Stimulated activated CD4-positive, alpha-beta T cell treated with anti-CD3 and anti-CD28 coated beads, Interleukin-1b, Interleukin-23, amount 100 ng/mL, for 24 hours (primary cell): ENCODE measurements at places on chromosomes 11 and 22.
A peak's percentile ranks its signal among the peaks of the same experiment; 100 is the strongest.

DNA sequence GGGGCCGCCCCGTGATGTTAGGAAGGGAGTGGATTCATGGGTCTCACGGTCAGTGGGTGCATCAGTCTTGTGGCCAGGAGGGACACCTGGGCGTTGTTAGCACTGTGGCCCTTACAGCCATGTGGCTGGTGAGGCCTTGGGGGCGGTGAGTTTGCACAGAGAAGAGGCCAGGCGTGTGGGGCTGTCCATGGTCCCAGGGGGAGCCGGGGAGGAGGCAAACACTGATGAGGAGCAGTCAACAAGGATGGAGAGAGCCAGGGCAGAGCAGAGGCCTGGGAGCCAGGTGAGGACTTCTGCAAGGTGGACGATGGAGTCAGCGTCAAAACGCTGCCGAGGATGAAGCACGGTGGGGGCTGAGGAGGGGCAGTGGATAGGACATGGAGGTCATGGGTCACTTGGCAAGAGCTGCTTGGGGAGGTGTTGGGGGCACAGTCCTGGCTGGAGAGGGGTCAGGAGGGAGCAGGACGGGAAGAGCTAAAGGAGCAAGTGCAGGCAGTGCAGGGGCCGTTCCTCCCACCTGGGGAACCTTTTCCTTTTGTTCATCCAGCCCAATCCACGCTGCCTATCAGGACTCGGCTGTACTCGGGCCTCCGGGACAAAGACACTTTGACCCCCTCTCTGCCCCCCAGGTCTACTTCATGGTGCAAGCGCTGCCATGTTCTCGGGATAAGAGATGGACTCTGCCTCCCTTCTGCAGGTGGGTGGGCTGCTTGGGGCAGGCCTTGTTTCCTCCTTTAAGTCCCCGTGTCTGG, 801.1 kb downstream of the TBC1D22A start:
- DNase-seq: no peak

- peak; percentile 10 for DNase-seq
Measured at GRCh38 chr22:49046546-49047361, 780.9 kb downstream of the BRD1 start.

DNA sequence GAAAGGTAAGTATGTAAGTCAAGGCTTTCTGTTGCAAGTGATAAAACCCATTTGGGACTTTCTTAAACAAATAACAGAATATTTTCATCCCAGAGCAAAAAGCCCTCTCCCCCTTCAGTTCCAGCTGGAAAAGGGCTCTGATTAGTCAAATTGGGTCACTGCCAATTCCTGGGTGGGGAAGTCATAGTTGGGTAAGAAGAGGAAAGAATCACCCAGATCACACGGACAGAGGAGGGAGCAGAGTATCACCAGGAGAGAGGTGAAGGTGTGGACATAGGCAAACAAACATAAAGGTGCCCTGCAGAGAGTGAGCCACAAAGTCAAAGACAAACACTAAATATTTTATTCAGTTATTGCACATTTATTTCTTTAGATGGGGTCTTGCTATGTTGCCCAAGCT, 36.3 kb upstream of the SORL1 start:
- DNase-seq: no peak

DNA sequence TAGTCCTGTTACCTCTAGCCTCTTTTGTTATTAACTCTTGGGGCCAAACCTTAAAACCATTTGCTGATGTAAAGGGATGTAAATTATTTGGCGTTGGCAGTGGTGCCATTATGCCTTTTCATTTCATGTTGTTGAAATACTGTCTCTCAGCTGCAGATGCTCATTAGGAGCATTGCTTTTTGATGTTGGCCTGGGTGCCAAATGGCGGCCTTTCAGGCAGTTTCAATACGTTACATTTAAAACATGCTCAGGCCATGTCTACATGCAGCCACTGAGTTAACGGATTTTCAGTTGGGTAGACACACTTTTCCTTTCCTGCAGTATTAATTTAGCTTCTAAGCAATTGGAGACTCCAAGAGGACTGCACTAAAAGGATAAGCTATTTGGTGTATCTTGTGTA, 5.3 kb downstream of the NCAM1 start:
- no peak for DNase-seq

DNA sequence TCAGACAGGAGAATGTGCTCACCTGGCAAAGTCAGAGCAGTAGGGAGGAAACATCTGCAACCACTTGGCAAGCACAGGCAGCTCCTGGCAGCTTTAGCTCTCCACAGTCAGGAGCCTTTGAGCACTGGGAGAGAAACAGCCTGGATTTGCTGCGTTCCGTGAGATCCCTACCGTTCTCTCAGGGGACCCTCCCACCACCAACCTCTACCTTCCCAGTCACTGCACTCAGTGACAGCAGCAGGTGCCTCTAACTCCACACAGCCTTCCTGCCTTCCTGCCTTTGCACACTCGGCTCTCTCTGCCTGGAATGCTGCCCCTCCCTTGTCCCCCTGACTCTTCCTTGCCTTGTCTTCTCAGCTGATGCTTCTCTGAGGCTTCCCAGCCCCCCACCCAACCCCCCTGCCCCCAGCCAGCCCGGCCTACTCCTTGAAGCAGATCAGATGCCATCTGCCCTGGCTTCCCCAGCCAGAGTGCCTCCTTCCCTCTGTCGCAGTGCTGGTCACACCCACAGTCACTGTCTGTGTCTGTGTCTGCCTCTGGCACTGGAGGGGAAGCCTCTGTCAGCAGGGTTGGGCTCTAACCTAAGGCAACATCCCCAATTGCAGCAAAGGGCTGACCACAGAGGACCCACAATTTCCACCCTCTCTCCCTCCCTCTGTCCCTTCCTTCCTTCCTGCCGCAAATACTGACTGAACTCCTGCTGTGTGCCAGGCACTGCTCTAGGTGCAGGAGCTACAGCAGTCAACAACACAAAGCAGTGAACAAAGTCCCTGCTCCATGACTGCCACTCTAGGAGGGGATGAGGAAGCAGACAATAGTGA, 14.9 kb upstream of the TSKU start:
- DNase-seq: no peak

GRCh38 chr22:35873426-35873825, 155.2 kb downstream of the RBFOX2 start:
- no peak for DNase-seq

DNA sequence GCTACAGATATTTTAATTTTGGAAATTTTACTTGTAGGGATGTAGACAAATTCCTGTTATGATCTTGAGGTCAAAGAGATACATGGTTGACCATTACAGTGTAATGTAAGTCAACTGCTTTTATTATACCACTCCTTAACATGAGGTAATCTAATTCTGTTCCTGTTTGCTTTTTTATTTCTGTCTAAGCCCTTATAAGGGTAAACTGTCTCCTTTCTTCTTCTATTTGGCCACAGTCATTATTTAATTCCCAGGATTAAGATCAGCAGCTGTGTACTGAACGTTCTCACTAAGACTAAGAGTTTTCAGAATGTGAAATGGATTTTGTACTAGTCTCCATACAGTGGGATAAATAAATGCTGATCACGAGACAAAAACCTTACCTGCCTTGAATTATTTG, 32.8 kb downstream of the C2CD3 start:
- no peak for DNase-seq

- DNase-seq: no peak
Measured at GRCh38 chr11:60127311-60127811, 38.9 kb downstream of the MS4A2 start.

GRCh38 chr22:44133161-44133560, 47.6 kb upstream of the PARVG start:
- DNase-seq: no peak

DNA sequence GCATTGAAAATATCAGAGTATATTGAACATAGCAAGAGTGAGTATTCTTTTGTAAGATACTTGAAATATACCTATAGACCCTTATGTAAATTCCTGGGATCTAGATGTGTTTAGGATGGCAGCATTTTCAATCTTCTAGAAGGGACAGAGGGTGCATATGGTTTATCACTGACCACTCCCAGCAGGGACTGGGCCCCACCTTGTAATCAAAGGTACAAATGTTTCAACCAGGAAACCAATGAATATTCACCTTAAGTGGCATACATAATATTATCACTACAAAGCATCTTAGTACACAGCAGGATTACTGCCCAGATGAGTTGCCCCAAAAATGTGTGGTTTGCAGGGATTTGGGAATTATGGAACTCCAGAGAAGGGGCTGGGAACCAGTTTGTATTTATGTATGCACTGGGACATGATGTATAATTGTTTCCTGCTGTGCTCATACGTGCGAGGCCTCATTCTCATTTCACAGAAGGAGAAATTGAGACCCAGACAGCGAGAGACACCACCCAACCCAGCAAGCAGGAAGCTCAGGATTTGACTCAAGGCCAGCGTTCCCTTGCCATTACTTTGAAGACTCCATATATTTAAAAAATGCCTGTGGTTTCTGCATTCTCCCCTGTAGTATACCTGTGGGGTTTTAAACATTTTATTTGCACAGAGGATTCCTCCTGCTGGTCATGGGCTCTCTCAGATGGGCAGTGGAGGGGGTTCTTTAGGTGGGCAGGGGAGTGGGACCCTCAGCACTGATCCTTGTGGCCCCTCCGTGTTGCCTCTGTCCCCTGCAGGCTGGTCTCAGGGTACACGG, 5.2 kb downstream of the APOL4 start:
- no peak for DNase-seq

DNA sequence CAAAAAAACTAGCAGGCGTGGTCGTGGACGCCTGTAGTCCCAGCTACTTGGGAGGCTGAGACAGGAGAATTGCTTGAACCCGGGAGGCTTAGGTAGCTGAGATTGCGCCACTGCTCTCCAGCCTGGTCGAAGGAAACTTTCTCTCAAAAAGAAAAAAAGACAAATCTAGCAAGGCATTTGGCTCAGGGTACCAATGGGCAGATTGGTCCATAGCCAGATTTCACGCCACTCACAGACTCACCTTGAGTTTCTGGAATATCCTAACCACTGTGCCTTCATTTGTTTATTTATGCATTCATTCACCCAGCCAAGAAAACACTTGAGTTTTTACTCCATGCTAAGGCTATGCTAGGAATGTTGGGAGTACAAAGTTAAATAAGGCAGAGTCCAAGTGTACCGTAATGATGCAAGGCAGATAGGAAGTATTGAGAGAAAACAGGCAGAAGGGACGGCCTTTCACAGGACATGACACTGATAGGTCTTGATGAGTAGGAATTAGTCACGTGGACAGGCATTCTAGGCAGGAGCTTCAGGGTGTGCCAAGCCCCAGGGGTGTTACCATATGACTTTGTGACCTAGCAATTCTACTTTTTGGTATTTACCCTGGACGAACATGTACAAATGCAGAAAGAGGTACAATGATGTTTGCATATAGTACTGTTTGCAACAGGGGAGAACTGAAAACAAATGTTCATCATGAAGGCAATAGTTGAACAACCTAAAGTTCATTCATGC, 3.0 kb upstream of the PACSIN3 start:
- DNase-seq: no peak

DNA sequence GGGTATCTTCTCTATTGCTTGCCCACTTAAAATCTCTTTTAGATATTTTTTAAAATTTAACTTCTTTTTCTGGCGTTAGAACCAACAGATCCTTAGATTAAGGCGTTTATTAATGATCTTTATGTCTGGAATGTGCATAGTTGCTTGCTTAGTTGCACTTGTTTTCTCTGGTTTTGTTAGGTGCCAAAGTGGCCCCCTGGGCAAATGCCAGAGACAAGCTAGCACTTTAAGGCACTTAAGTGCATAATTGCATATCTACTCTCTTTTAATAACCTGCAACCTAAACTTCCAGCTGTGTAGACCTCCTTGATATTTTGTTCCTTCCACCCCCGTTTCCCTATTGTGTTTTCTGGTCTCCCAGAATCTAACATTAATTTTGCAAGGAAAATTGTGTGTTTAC, 3.3 kb downstream of the RBM4 start:
- no peak for DNase-seq

GRCh38 chr11:44760477-44760872, 33.7 kb downstream of the TSPAN18 start:
- no peak for DNase-seq

DNA sequence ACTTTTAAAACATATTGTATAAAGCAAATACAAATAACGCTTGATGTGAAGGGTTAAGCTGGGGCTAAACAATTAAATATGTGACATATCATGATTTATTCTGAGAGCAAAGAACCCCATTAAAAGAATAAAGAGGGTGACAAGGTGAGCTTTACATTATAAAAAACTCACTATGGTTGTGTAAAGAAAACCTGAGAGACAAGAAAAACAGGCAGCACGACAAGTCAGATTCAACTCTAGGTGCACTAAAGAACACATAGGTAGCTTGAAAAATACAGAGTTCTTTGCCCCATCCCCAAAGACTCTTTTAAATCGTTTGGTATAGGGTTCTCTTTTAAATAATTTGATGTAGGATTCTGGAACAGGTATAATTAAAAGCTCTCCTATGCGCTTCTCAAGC, 63.5 kb downstream of the LUZP2 start:
- no peak for DNase-seq

- no peak for DNase-seq
Measured at GRCh38 chr11:33860926-33861325, 30.9 kb downstream of the LMO2 start.

DNA sequence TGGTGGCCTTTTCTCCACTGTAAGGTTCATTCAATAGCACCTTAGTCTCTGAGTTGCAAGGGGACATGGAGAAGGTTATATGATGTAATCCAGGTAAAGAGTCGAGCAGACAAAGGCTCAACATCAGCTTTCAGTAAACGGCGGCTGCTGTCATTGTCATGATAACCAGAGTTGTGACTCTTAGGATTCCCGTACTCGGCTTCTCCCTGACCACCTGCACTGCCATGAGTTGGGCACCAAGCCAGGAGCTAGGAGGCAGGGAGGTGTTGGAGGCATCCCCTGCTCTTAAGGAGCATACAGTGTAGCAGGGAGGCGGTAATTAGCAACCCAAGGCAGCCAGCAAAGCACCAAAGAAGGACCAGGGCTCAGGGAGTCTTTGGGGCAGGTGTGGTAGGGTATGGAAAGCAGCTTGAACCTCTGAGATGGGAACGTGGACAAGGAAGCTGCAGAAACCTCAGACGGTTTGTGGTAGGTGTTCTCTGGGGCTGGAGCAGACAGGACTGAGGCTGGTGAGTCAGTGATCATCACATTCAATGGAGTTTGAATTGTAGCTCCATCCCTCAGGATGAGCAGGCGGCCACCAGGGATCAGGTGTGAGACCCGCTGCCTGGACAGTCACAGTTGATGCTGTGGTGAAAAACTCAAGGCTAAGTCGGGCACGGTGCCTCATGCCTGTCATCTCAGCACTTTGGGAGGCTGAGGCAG, 31.7 kb downstream of the LIF start:
- DNase-seq: no peak

GRCh38 chr22:36875741-36876140, 14.9 kb downstream of the NCF4 start:
- no peak for DNase-seq

DNA sequence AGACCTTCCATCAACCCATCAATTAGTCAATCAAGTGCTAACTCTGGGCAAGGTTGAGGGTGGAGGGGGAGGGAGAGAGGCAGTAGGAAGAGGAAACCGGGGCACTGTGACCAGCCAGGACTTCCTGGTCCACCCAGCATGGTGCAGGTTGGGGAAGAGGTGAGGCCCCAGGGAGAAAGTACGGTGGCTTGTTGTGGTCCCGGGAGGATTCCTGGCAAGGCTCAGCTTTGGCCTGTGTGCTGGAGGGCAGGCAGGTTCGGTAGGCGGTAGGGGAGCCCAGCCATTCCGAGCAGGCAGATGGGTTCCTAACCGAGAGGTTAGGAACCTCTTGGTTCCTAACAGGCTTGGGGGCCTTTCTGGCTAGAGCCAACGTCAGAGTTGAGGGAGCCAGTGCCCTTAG, 10.8 kb downstream of the ST14 start:
- DNase-seq: no peak

- DNase-seq: no peak
Measured at GRCh38 chr11:122843281-122844141, 5.2 kb downstream of the CRTAM start.

GRCh38 chr11:47248664-47249377, at the start of gene ACP2:
TSS of gene ACP2 (minus strand) at chr11:47248814. CDS start at chr11:47248789, 25 bp downstream.
- peak; percentile 76 for DNase-seq

- DNase-seq: no peak
Measured at GRCh38 chr11:58199271-58199670, 4.7 kb downstream of the OR1S2 start.
